COLO829 (cell line): ENCODE measurements at places on chromosomes 5 and 9.
A peak's percentile ranks its signal among the peaks of the same experiment; 100 is the strongest.

DNA sequence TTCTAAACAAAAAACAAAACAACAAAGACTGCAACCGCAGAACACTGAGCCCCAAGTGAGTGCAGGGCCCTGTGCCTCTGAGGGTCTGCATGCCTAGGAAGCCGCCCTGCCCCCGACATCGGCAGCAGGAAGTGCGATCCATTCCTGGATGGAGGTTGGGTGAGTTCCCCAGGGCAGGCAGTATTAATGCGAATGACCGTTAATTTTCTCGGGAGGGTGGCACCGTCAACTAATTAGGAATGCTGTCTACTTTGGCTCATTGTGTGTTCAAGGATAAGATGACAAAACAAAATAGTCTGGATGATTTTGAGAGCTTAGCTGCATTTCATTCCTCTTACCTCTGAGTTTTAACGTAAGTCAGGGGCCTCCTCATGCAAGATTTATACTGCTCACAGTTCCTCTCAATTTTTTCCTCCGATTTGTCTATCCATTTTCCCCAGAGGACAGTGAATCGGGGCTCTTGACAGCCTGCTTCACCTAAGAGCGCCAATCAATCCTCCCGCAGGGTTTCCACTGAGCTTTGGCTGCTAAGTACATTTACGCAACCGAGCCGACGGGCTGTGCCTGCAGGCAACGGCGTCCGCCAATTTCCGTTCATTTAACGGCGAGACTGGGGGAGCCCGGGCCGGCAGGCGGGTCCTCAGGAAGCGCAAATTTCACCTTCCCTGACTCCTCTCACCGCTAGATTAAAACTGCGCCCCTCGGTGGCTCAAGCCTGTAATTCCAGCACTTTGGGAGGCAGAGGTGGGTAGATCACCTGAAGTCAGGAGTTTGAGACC is 2.9 kb upstream of the NXNL2 start:
- no peak for DNase-seq

DNA sequence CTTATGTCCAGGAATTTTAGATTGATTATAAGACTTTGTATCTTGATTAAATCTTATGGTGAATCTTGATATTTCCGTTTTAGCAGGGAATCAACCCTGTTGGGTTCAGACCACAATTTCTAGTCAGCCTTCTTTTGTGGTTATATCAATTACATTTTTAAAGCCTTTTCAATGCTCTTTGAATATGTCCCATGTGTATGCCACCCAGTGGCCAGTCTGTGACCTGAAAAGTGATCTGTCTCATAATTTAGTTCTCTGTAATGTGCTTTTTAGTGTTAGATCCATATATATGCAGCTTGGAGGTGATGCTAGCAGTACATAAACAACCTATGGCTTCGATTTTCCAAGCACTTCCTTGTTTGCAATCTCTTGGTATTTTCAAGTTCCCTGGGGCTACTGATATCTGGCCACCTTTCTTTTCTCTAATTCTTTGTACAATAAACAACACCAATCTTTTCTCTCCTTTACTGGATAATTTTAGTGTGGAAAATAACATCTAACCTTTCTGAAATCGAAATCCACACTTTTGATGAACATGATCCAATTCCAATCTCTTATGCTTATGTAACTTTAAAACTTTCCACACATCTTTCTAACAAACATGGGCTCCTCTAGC is 28.8 kb downstream of the PDE8B start:
- DNase-seq: peak; percentile 8

DNA sequence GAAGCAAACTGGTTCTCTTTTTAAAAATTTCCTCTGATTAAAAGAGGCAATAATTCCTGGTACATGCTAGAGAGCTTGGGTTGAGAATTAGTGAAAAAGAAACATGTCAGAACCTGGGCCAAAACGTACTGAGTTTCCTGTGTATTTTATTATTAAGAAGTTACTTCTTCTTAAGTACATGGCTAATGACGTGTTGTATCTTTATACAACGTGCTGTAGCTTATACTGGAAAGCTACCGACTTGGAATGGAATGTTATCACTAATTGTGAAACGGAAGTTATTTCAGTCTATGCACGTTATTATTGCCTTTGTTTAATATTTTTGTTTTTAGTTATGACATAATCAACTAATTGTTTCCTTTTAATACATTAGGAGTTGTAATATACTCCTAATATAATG is 43.1 kb downstream of the ZNF366 start:
- no peak for DNase-seq

DNA sequence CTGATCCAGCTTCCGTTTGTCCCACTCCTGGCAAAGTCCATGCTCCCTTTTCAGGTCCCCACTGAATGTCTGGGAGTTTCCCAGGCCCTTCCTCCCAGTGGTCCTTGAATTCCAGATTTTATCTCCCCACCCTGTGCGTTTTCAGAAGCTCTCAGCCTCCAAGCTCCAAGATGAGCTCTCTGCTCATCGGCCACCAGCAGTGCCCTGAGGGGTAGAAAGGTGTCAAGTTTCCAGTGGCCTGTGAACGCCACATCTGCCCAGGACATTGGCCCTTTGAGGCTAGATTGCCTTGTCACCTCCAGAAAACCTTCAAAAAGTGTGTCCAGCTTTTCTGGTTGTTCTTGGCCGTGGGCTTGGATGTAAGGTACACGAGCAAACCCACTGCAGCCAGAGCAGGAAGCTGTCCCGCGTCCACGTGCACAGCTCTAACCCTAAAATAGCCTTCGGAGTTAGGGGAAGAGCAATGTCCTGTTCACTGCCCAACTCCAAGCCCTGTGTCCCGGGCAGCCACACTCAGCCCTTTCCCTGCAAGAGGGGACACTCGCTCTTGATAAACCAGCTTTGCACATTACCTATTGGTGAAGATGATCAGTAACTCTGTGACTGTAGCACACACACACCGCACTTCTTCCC is 10.9 kb upstream of the LRRC14B start:
- no peak for DNase-seq

DNA sequence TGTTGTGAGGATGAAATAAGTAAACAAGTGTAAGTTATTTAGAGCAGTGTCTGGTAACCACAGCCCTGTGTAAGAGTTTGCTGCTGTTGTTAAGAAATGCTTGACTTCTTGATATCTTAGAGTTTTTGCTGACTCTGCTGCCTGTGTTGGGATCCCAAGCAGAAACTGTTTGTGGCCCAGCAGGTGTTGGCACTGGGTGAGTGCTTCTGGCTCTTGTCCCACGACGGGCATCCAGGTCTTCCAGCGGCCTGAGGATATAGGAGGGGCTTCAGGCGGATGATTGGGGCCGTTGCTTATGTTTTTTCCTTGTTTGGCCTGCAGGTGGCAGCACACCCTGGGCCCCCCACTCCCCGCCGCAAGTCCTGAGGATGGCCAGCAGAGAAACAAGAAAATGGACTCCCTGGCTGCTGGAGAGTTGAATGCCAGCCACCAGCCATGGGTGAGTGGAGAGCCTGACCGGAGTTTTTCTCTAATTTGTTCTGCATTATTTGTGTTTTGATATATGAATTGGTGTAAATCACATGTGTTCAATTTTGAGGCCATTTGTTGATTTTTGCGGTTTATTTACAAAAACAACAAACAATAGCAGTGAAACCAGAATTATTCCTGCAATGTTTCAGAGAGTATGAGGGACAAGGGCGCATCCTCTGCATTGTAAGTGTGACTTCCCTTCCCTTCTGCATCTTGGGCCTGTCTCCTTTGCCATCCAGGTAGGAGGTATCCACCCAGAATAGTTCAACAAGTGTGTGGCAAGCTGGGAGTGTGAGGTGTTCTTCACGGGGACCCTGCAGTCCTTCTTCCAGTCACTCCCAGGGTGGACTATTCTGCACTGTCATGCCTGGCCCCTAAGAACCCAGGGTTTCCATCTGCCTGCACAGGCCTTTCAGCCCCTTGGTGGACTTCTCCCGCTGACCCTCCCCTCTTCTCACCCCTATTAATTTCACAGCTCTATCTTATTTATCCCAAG is 50.3 kb downstream of the SLC22A5 start:
- peak; percentile 50 for DNase-seq

- DNase-seq: no peak
Observed at GRCh38 chr5:149404746-149405549, 25.9 kb upstream of the IL17B start.

DNA sequence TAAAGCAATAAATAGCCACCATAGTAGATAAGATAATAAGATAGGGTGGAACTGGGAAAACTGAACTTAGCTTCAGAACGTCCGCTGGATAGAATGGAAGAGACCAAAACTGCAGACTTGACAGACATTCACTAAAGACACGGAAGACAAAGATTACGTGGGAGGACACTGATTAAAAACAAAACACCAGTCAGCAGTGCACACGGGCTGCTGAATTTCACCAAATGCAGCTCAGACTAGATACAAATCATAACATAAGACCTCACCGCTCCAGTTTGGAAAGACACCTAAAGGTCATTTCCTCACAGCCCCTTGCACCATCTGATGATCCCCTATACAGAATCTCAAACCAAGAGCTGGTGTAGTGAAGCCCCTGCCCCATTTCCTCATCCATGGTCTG is 2.9 kb upstream of the OR2Y1 start:
- DNase-seq: no peak

DNA sequence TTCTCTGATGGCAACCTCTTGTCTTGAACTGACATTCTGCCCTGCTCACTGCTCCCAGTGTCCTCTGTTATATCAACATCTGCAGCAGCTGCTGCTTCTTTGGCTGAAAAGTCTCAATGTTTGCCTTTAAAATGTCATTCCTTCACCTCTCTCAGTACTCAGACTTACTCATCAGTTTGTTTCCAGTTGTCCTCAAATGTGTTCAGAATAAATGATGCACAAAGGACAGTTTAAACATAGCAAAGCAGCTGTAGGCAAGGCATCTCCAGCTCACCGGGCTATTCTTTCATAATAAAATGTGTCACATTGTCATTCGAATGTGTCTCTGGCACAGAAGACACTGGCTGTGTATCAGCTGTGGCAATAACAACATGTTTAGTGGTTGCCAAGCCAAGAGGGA is 590.9 kb upstream of the ZNF608 start:
- no peak for DNase-seq

- peak; percentile 74 for DNase-seq
Observed at GRCh38 chr9:121581786-121582600, 69.4 kb upstream of the DAB2IP start.

- DNase-seq: no peak
Observed at GRCh38 chr5:16135003-16135402, 44.6 kb downstream of the MARCHF11 start.

DNA sequence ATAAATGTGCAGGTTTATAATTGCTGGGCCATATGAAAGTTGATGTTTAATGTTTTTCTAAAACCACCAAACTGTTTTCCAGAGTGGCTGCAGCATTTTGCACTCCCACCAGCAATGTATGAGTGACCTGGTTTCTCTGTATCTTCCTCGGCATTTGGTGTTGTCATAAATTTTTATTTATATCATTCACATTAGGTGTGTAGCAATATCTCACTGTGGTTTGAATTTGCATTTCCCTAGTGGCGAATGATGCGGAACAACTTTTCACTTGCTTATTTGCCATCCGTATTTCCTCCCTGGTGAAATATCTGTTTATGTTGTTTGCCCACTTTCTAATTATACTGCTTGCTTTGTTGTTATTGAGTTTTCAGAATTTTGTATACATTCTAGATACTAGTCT is 295.7 kb upstream of the TUT7 start:
- DNase-seq: no peak

- DNase-seq: no peak
Observed at GRCh38 chr5:61186634-61187033, 24.4 kb upstream of the SMIM15 start.

GRCh38 chr9:89042984-89043383 is 51.7 kb downstream of the S1PR3 start:
- no peak for DNase-seq

- no peak for DNase-seq
Observed at GRCh38 chr5:111892949-111893348, 136.0 kb upstream of the NREP start.

- no peak for DNase-seq
Observed at GRCh38 chr9:127723444-127723843, 7.6 kb downstream of the TTC16 start.

GRCh38 chr5:92163906-92164305 is 780.8 kb upstream of the ARRDC3 start:
- no peak for DNase-seq

DNA sequence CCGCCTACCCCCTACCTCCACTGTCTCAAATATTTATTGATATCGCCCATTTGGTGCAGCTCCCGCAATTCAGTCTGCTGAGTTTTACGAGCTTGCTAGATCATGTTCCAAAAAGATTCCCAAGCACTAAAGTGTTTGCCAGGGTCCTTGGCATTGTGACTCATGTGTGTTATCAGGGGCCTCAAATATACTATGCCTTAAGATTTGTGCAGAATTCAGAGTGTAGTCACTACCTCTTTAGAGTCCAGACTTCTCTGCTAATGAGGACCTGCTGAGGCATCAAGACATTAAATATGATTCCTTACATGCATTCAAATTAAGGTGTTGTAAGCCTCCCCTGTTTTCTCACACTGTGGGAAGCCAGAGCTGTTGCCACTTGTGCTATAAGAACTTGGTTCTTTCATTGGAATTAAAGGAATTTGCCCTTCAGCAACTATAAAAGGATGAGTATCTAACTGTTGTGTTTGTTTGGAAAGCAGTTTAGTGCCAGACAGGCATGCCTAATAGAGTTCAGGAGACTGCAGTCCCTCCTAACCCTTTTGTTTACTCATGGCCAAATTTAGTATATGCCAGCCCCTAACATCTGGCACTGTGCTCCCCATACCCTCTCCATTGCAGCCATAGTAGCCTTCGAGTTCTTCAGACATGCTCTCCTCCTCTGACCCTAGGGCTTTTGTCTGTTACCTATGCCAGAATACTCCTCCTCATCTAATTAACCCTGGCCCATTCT is 316.4 kb downstream of the NR3C1 start:
- DNase-seq: peak; percentile 29

DNA sequence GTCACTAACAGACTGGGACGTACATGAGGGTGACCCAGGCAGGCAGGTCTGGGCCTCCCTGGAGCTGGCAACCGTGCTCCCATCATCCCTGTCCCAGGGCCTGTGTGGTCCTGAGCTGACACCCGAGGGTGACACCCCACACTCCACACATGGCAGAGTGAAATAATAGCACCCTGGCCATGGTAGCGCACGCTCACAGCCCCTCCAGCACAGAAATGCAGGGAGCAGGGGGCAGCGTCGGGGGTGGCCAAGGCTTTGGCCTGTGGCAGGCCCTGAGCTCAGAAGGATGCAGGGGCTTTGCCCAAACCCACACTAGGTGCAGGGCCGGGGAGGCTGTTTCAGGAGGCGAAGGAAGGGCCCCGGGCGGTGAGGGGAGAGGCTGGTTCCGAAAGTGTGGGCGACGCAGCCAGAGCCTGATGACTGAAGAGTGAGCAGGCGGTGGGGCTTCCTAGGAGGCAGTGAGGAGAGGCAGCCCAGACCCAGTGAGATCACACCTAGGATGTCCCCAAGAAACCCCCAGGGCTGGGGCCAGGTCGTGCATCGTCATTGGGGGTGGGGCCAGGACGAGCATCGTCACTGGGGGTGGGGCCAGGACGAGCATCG is 12.9 kb downstream of the OR2V2 start:
- DNase-seq: no peak

GRCh38 chr9:72332351-72332750 is 32.7 kb downstream of the ZFAND5 start:
- DNase-seq: no peak

DNA sequence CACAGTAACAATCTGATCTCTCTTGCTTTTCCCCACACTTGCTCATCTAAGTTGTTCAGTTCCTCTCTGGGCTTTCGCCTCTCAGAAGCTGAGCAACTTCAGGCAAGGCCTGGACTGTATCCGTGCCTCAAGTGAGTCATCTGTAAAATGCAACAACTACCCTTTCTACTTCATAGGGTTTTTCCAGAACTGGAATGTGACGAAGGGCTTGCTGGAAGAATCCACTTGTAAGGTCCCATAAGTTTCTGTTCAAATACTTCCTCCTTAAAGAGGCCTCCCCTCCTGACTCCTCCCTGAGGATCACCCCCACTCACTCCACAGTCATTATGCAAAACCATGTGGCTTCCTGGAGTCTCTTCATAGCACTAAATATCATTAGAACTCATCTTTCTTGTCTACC is 17.5 kb upstream of the INSYN2B start:
- DNase-seq: no peak
